ENCODE measurements at places on chromosomes 4 and X.

DNA sequence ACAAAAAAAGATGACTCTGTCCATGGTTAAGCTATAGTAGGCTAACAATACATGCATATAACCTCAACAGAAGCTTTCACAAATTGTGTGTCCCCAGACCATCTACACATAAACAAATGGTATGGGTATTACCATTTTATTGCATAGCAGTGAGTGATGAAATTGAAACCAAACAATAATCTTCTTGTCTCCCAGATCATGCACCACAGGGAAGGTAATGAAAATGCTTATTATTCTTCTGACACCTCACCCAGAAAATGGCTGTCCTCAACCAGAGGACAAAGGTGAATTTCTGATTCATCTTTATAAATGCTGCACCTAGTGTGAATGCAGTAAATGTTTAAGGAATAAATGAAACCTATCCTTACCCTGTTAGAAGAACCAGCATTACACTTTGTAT is 8.0 kb downstream of the PRSS12 start:
- H3K4me3 ChIP-seq = no peak overlapping the region
- peaks cover 3% of the 10 kb centered on the region for H3K4me1 ChIP-seq
- H3K36me3 ChIP-seq = no peaks in the 10 kb centered on the region
- peak; percentile 57 for DNase-seq

DNA sequence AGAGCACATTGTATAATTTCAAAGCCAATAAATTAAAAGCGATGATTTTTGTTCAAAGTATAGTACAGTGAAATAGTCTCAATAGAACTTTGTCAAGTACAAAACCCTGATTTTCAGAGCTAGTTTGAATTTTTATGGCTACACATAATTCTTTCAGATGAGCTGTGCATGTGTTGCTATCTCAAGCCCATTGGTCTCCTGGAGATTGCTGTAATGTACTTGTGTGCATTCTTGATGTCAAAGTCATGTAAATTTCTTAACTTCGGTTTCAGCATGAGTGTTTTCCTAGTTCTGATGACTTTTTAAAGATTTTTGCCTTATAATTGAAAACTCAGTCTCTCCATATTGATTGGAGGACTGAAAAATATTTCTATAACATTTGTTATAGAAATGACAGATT is 200.8 kb downstream of the CEP135 start:
- H3K36me3 ChIP-seq = no peaks in the 10 kb centered on the region
- DNase-seq = no peak
- no peaks in the 10 kb centered on the region for H3K4me1 ChIP-seq
- H3K27ac ChIP-seq = no peak overlapping the region

DNA sequence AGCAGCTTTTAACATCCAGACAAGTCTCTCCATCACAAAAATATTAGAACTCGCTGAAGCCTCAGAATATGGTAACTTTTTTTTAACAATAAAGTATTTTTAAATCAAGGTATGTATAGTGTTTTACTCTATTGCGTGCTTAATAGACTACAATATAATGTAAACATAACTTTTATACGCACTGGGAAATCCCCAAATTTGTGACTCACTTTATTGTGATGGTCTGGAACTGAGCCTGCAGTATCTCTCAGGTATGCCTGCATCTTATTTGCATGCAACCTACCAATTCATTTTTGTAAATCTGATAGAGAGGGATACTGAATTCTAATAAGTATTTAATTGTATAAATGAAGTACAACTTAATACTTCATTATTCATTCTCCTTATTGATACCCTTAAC is 823.5 kb downstream of the ADGRL3 start:
- H3K4me3 ChIP-seq = no peak overlapping the region
- H3K4me1 ChIP-seq = no peaks in the 10 kb centered on the region
- H3K27me3 ChIP-seq = no peaks in the 10 kb centered on the region
- H3K27ac ChIP-seq = no peak overlapping the region
- H3K36me3 ChIP-seq = no peaks in the 10 kb centered on the region

- no peaks in the 10 kb centered on the region for H3K4me1 ChIP-seq
- no peak overlapping the region for H3K27ac ChIP-seq
- no peak overlapping the region for H3K4me3 ChIP-seq
- no peaks in the 10 kb centered on the region for H3K36me3 ChIP-seq
- H3K27me3 ChIP-seq = no peaks in the 10 kb centered on the region
These were observed 1602.4 kb upstream of the ADGRL3 start for GRCh38 chr4:59597536-59598329.

GRCh38 chr4:69832326-69833030 is 27.5 kb downstream of the SULT1E1 start:
- no peaks in the 10 kb centered on the region for H3K27me3 ChIP-seq
- H3K36me3 ChIP-seq = no peaks in the 10 kb centered on the region
- peak overlapping the region; percentile 51 for H3K4me3 ChIP-seq
- peak; percentile 96 for DNase-seq
- H3K4me1 ChIP-seq = no peaks in the 10 kb centered on the region

DNA sequence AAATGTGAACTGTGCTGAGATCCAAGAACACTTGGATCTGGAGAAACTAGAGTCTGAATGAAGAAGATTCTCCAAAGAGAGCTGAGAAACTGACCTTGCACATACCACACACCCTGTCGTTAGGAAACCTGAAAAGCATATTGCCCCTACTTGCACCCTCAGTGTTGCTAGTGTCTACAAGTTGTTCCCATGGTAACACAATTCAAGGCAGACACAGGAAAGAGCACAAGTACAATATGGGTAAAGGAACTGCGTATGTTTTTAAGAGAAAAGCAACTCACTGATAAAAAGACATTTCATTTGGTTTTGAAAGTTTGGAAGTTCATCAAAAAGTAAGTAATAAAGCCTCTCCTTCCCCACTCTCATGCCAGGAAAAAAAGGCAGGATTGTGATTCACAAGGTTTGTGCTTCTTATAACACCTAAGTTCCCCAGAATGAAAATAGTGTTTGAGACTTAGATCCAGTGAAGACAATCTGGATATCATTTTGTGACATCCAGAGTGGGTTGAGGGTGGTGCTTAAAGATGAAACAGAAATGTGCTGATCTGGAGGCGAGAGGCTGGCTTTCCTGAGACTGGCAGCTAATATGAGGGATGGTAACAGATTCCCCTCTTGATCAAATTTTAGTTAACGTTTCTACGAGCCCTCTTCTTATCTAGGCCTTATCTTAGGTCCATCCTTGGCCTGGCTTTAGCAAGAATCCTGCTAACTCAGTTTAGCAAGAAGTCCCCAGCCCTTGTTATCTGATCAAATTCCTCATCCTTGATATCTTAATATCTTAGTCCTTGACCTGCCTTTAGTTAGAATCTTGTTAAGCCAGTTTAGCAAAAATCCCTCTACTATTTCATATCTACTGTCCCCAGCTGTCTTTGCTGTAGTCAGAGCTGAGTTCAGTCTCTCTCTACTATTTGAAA is 42.3 kb downstream of the NIPAL1 start:
- no peaks in the 10 kb centered on the region for H3K27me3 ChIP-seq
- no peak for DNase-seq
- no peak overlapping the region for H3K4me3 ChIP-seq
- H3K27ac ChIP-seq = no peak overlapping the region

- H3K36me3 ChIP-seq = no peaks in the 10 kb centered on the region
- no peaks in the 10 kb centered on the region for H3K4me1 ChIP-seq
- no peak overlapping the region for H3K4me3 ChIP-seq
- H3K27ac ChIP-seq = no peak overlapping the region
- no peak for DNase-seq
These were observed 27.7 kb downstream of the FBXO8 start for GRCh38 chr4:174255786-174256185.

GRCh38 chr4:84481077-84481859 is 17.8 kb downstream of the NKX6-1 start:
- no peak overlapping the region for H3K27ac ChIP-seq
- H3K4me1 ChIP-seq = no peaks in the 10 kb centered on the region
- peaks cover 4% of the 10 kb centered on the region for H3K27me3 ChIP-seq
- DNase-seq = no peak
- H3K4me3 ChIP-seq = no peak overlapping the region

GRCh38 chr4:18917689-18918088 is 896.1 kb upstream of the LCORL start:
- no peaks in the 10 kb centered on the region for H3K36me3 ChIP-seq
- DNase-seq = no peak
- H3K27ac ChIP-seq = no peak overlapping the region
- H3K27me3 ChIP-seq = no peaks in the 10 kb centered on the region
- H3K4me1 ChIP-seq = no peaks in the 10 kb centered on the region

DNA sequence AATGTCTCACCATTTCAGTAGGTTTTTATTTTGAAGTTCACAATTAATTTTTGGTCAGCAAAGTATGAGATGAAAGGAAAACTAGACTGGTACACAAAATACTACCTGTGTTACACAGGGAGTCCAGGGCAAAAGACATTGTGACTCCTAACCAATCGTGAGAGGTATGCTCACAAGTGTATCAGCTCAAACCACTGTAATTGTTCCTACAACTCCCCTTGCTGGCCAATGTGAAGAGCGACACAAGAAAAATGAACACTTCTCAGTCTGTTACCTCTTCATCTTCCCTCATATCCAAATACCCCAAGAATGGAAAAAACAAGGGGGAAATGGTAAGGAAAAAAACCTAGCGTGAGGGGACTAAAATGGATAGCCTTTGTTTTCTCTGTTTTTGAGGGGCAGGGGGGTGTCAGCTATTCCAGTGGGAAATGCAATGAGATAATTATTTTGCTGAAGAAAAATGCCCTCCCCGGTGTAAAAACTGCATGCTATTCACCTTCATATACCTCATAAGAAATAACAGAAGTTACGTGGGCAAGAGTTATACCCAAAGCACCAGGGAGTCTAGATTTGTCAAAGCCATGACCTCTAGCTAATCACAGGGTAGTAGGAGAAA is 30.6 kb upstream of the NSUN7 start:
- no peaks in the 10 kb centered on the region for H3K27me3 ChIP-seq
- peak; percentile 76 for DNase-seq
- no peak overlapping the region for H3K4me3 ChIP-seq
- peaks cover 18% of the 10 kb centered on the region for H3K4me1 ChIP-seq

- H3K36me3 ChIP-seq = peaks cover 3% of the 10 kb centered on the region
- DNase-seq = no peak
- no peaks in the 10 kb centered on the region for H3K27me3 ChIP-seq
- H3K4me1 ChIP-seq = no peaks in the 10 kb centered on the region
- no peak overlapping the region for H3K4me3 ChIP-seq
These were observed 18.6 kb upstream of the UBA1 start for GRCh38 chrX:47174846-47175587.

DNA sequence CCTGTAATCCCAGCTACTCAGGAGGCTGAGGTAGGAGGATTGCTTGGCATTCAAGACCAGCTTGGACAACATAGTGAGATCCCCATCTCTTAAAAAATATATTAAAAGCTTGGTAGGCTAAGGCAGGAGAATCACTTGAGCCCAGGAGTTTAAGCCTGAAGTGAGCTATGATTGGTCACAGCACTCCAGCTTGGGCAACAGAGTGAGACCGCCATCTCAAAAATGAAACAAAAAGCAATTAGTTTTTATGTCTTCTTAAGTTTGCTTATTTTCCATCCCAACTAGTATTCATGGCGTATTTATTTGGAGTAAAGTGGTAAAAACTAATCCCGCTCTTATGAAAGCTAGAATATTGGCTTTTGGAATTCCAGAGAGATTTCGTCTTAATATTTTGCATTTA is 25.4 kb upstream of the PDE5A start:
- no peaks in the 10 kb centered on the region for H3K4me1 ChIP-seq
- no peak for DNase-seq
- no peaks in the 10 kb centered on the region for H3K27me3 ChIP-seq
- H3K4me3 ChIP-seq = no peak overlapping the region
- H3K27ac ChIP-seq = no peak overlapping the region

DNA sequence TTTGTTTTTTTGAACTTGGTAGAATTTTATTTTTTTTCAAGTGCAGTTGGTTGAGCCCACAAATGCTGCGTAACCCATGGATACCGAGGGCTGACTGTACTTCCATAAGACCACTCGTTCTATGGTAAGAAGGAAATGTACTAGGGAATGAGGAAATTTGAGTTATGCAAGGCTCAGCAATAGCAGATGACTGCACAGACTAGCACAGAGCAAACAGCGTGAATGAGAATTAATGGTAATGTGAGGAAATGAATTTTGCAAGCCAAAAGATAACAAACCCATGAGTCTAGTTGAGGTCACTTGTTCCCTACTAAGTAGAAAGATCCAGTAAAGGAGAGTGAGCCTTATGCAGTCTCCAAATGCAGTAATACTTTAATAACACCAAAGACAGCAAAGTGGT is 17.4 kb downstream of the GSPT2 start:
- H3K4me1 ChIP-seq = no peaks in the 10 kb centered on the region
- no peak overlapping the region for H3K27ac ChIP-seq

DNA sequence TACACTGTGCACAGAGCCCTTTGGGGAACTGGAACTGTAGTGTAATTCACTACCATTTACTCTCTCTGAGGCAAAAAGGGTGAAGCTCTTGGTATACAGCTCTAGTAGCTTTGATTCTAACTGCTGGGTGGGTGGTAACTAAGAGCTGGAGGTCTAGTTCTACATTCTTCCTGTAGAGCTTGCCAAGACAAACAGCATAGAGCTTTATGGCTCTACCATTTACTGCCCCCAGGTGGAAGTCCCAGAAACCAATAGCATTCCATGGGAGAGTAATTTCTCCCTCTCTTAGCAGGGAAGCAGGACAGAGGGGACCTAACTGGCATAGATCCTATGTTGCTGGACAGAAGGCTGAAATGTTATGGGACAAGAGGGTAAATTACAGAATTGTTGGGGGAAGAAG is 26.7 kb downstream of the HDAC8 start:
- H3K27me3 ChIP-seq = no peaks in the 10 kb centered on the region
- DNase-seq = peak; percentile 24

GRCh38 chr4:98728871-98729270 is 70.5 kb upstream of the TSPAN5 start:
- no peak for DNase-seq
- H3K4me1 ChIP-seq = no peaks in the 10 kb centered on the region
- H3K27me3 ChIP-seq = no peaks in the 10 kb centered on the region
- H3K36me3 ChIP-seq = no peaks in the 10 kb centered on the region
- no peak overlapping the region for H3K27ac ChIP-seq
- H3K4me3 ChIP-seq = no peak overlapping the region

GRCh38 chrX:105870445-105870844 is 48.1 kb downstream of the NRK start:
- no peak overlapping the region for H3K27ac ChIP-seq
- no peaks in the 10 kb centered on the region for H3K4me1 ChIP-seq
- peak; percentile 48 for DNase-seq

GRCh38 chrX:72045552-72046277 is 86.0 kb downstream of the RTL5 start:
- no peaks in the 10 kb centered on the region for H3K36me3 ChIP-seq
- H3K4me1 ChIP-seq = no peaks in the 10 kb centered on the region
- H3K27ac ChIP-seq = peak overlapping the region; percentile 45
- H3K4me3 ChIP-seq = no peak overlapping the region
- no peak for DNase-seq

- no peaks in the 10 kb centered on the region for H3K36me3 ChIP-seq
- no peak for DNase-seq
- no peak overlapping the region for H3K27ac ChIP-seq
- no peaks in the 10 kb centered on the region for H3K27me3 ChIP-seq
- H3K4me3 ChIP-seq = no peak overlapping the region
These were observed 816.1 kb downstream of the CCSER1 start for GRCh38 chr4:90943311-90943710.
